HFFc6 (cell line): ENCODE measurements at places on chromosomes 3 and 15.
A peak's percentile ranks its signal among the peaks of the same experiment; 100 is the strongest.

- no peak overlapping the region for H3K27ac ChIP-seq
- H3K4me3 ChIP-seq = no peak overlapping the region
- H3K4me1 ChIP-seq = no peaks in the 10 kb centered on the region
- peaks cover 12% of the 10 kb centered on the region; the same call in 1 of the 2 replicates for H3K36me3 ChIP-seq
- DNase-seq = no peak
- peaks cover 2% of the 10 kb centered on the region; the same call in 1 of the 2 replicates for H3K27me3 ChIP-seq
Observed at GRCh38 chr3:192545333-192545732, 182.0 kb downstream of the FGF12 start.

- no peak overlapping the region for H3K27ac ChIP-seq
- peaks cover 4% of the 10 kb centered on the region; the same call in 1 of the 2 replicates for H3K36me3 ChIP-seq
- peaks cover 7% of the 10 kb centered on the region for H3K4me1 ChIP-seq
- peaks cover 3% of the 10 kb centered on the region for H3K27me3 ChIP-seq
- no peak for DNase-seq
Observed at GRCh38 chr3:49912881-49913281, 9.2 kb upstream of the MST1R start.

DNA sequence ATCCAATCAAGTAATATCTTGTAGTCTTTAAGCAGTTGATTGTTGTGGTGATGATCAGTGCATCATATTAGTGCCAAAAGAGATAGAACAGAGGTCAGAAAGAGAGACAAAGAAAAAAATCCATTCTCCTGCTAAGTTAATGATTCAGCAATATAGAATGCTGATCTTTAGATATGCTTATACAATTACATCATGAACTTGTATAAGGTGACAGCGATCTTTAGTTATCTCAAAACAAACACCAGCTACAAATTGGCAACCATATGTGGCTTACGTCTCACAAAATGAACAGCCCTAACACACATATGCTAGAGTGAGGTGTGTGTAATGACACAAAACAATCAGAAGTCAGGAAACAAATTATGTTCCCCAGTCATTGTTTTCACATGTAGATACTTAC is 12.5 kb downstream of the LSAMP start:
- H3K4me1 ChIP-seq = no peaks in the 10 kb centered on the region
- H3K27me3 ChIP-seq = no peaks in the 10 kb centered on the region
- H3K27ac ChIP-seq = no peak overlapping the region
- H3K4me3 ChIP-seq = no peak overlapping the region
- no peak for DNase-seq
- H3K36me3 ChIP-seq = no peaks in the 10 kb centered on the region

DNA sequence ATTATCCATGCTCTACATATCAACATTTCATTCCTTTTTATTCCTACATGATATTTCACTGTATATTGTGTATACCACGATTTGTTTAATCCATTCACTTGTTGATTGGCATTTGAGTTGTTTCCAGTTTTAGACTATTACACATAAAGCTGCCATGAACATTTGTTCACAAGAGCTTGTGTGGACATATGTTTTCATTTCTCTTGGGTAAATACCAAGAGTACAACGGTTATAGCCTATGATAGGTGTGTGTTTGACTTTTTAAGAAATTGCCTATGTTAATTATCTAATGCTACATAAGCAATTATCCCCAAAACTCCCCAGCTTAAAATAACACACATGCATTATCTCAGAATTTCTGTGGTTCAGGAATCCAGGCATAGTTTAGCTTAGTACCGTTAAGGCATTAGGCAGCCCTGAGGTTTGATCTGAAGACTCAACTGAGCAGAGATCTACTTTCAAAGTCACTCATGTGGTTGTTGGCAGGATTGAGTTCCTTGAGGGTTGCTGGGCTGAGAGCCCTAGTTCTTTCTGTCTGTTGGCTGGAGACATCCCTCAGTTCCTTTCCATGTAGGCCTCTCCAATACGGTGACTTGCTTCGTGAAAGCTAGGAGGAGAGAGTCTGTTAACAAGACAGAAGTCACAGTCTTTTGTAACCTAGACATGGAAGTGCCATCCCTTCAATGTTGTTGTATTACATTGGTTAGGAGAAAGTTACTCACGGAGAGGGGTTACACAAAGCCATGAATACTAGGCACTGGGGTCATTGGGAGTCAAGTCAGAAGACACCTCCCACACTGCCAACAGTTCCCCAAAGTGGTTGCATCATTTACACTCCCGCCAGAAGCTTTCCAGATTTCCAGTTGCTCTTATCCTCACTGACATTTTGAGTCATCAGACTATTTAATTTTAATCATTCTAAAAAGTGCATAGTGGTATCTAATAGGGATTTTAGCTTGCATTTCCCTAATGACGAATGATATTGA is 21.0 kb upstream of the PCSK6 start:
- H3K4me1 ChIP-seq = no peaks in the 10 kb centered on the region
- H3K36me3 ChIP-seq = no peaks in the 10 kb centered on the region; the same call in 1 of the 2 replicates
- H3K27ac ChIP-seq = no peak overlapping the region
- H3K27me3 ChIP-seq = peaks cover 5% of the 10 kb centered on the region

DNA sequence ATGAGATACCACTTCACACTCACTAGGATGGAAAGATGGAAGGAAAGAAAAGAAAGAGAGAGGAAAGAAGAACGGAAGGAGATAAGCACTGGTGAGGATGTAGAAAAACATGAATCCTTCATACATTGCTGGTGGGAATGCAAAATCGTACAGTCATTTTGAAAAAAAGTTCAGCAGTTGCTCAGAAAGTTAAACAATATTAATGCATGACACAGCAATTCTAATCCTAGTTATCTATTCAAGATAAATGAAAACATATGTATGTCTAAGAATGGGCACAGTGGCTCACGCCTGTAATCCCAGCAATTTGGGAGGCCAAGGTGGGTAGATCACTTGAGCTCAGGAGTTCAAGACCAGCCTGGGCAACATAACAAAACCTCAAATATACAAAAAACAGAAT is 59.1 kb downstream of the SENP7 start:
- H3K4me1 ChIP-seq = peaks cover 15% of the 10 kb centered on the region
- peak overlapping the region; percentile 75 for H3K27ac ChIP-seq
- DNase-seq = peak; percentile 4
- H3K4me3 ChIP-seq = no peak overlapping the region

GRCh38 chr3:44561076-44561475 is 6.1 kb downstream of the ZKSCAN7 start:
- H3K4me1 ChIP-seq = peaks cover 1% of the 10 kb centered on the region
- H3K4me3 ChIP-seq = no peak overlapping the region
- H3K36me3 ChIP-seq = peaks cover 40% of the 10 kb centered on the region
- no peak overlapping the region for H3K27ac ChIP-seq

DNA sequence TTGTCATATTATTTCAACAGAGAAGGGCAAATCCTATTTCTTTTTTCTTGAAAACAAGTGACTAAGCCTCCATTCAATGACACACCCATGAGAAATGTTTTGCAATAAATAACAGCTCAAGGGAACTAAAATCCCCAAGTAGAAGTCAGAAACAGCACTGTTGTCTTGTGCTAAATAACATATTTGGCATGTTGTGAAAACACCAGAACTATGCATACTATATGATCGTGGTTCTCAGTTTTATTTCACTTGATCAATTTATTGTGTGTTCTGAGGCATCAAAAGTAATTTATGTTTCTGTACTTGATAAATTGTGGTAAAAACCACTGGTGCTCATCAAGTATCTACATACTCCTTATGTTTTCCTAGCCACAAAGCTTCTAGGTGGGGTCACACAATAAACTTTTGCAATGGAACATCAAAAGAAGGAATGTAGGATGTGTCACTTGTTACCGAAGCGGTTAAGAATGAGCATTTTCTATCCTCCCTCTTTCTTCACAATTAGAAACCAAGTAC is 691.7 kb upstream of the CBLB start:
- H3K4me1 ChIP-seq = peaks cover 27% of the 10 kb centered on the region
- H3K27me3 ChIP-seq = no peaks in the 10 kb centered on the region
- DNase-seq = peak; percentile 78
- peak overlapping the region; percentile 74 for H3K27ac ChIP-seq

DNA sequence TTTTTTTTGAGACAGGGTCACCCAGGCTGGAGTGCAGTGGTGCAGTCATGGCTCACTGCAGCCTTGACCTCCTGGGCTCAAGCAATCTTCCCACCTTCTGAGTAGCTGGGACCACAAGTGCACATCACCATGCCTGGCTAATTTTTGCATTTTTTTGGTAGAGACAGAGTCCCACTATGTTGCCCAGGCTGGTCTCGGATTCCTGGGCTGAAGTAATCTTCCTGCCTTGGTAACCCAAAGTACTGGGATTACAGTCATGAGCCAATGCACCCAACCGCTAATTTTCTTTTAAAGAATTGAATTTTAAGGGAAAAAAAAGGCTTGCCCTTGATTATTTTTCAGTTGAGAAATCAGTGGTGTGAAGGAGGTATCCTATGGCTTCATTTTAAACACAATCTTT is 334.0 kb downstream of the SOX2 start:
- DNase-seq = no peak
- no peak overlapping the region for H3K27ac ChIP-seq
- H3K4me1 ChIP-seq = no peaks in the 10 kb centered on the region

- no peaks in the 10 kb centered on the region for H3K36me3 ChIP-seq
- peaks cover 16% of the 10 kb centered on the region for H3K27me3 ChIP-seq
- no peak for DNase-seq
- H3K4me1 ChIP-seq = no peaks in the 10 kb centered on the region
- H3K27ac ChIP-seq = no peak overlapping the region
Observed at GRCh38 chr15:75347222-75348033, 589 bp downstream of the NEIL1 start.

DNA sequence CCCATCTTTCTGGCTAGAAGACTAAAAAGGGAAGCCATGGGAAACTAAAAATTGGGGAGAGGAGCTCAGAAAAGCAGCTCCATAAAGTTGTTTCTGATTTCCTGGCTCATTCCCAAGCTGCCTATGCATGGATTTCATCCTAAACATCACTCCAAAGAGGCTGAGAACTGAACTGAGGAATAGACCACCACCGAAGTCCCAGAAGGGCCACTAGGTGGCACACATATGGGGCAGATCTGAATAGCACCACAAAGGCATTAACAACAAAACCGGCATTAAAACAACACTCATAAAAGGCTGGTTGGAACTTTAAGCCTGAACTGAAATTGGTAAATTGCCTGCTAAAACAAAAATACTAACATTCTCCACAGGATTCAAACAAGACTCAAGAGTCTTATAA is 106.3 kb downstream of the PLD1 start:
- H3K36me3 ChIP-seq = no peaks in the 10 kb centered on the region
- no peak overlapping the region for H3K4me3 ChIP-seq
- H3K4me1 ChIP-seq = peaks cover 12% of the 10 kb centered on the region
- H3K27me3 ChIP-seq = no peaks in the 10 kb centered on the region; the same call in 1 of the 2 replicates
- DNase-seq = peak; percentile 26
- H3K27ac ChIP-seq = no peak overlapping the region

DNA sequence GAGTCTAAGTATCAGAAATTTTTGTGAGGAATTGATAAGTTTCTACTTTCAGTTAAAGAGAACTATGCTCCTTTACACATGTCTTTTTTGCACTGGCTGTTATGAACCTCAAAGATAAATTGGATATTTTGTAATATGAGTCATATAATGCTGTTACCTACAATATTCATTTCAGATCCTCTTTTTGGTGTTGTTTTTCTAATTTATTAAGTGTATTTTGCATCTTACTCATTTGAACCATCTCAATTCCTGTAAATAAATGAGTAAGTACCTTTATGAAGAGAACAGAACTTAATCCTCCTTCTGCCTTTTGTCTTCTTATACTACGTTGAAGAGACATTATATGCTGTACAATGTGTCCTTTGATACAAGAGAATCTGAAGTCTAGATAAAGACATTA is 74.4 kb downstream of the ZIC1 start:
- H3K27me3 ChIP-seq = no peaks in the 10 kb centered on the region; the same call in 1 of the 2 replicates
- no peak overlapping the region for H3K27ac ChIP-seq
- no peaks in the 10 kb centered on the region for H3K36me3 ChIP-seq
- no peak for DNase-seq
- no peaks in the 10 kb centered on the region for H3K4me1 ChIP-seq

DNA sequence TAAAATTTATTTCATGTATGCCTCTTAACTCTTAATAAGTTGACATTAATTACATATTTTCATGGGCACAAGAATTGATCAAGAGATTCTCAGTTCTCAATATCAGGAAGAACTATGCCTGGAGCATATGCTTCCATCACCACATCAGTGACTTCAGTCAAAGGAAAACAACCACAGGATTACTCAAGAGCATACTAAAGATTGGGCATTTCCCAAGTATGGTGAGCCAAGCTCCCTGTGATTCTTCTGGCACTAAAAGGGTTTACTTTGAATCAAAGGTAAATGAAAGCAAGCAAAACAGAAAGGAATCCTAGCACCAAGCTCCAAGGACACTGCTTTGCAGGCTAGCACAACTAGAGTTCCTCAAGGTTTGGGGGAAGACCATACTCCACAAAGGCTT is 44.6 kb downstream of the FMN1 start:
- peaks cover 10% of the 10 kb centered on the region for H3K36me3 ChIP-seq
- no peak overlapping the region for H3K4me3 ChIP-seq
- peaks cover 23% of the 10 kb centered on the region for H3K27me3 ChIP-seq
- peaks cover 39% of the 10 kb centered on the region for H3K4me1 ChIP-seq
- no peak overlapping the region for H3K27ac ChIP-seq

- H3K36me3 ChIP-seq = no peaks in the 10 kb centered on the region
- H3K4me1 ChIP-seq = peaks cover 55% of the 10 kb centered on the region
- no peak overlapping the region for H3K4me3 ChIP-seq
- H3K27ac ChIP-seq = no peak overlapping the region
- DNase-seq = peak; percentile 22
Observed at GRCh38 chr3:111333642-111334041, 208.4 kb upstream of the CD96 start.

DNA sequence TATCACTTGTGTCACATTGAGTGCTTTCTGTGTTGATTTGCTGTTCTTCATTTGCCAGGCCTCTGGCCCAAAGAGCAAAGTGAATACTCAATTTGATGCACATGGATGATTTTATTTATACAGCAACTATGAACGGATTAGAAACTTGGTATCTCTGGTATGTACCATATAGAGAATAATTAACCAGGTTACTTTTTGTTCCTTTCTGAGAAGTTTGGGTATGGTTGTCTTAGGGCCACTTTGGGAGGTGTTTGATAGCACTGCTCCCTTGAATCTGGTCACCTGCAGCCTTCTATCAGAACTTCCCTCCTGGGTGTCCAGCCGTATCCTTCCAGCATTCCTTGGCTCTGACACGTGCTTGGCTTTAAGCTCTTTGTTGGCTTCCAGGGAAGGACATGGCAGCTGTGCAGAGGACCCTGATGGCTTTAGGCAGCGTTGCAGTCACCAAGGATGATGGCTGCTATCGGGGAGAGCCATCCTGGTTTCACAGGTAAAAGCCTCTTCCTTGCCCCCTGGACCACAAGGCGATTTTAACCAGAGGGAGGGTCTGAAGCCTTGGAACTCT is 12.7 kb downstream of the TAGLN3 start:
- H3K4me3 ChIP-seq = no peak overlapping the region
- no peak overlapping the region for H3K27ac ChIP-seq
- no peaks in the 10 kb centered on the region; the same call in 1 of the 2 replicates for H3K27me3 ChIP-seq
- DNase-seq = no peak
- no peaks in the 10 kb centered on the region for H3K36me3 ChIP-seq
